Glutamatergic neuron (in vitro differentiated cells): ENCODE measurements at places on chromosomes 4 and X.

- DNase-seq, result no peak
These were observed 245.3 kb downstream of the HS3ST1 start for GRCh38 chr4:11183356-11183740.

GRCh38 chr4:107548211-107548905 is 171.7 kb downstream of the PAPSS1 start:
- DNase-seq, result no peak

GRCh38 chr4:128452415-128452814 is 164.8 kb upstream of the PGRMC2 start:
- no peak for DNase-seq

GRCh38 chr4:158020176-158020575 is 152.6 kb downstream of the GASK1B start:
- no peak for DNase-seq

DNA sequence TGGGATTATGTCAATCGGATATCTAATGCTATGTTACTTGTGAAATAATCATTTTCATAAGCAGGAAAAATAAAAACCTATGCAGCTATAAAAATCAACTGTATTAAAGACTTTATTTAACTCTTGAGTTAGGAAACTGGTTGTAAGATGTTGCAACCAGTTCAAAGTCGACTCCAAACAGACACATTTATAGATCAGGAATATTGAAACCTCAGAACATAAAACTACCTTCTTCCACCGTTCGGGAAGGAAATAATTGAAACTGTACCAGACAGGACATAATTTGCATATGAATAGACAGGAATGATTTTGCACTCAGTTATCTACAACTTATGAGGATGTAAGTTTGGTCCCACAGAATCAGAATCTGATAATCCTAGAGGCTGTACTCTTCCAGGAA is 181.8 kb upstream of the STS start:
- DNase-seq, result no peak

- no peak for DNase-seq
These were observed 91.2 kb downstream of the PLS3 start for GRCh38 chrX:115652221-115652620.

DNA sequence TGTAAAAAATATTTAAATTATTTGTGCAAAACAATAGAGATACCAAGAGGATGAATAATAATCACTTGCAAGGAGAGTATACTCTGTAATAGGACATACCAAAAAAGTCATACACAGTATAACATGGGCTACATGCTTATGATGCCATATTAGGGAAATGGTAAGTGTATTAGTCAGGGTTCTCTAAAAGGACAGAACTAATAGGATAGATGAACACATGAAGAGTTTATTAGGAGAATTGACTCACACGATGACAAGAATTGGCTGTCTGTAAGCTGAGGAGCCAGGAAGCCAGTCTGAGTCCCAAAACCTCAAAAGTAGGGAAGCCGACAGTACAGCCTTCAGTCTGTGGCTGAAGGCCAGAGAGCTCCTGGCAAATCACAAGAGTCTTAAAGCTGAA is 151.2 kb downstream of the DTHD1 start:
- DNase-seq, result no peak

DNA sequence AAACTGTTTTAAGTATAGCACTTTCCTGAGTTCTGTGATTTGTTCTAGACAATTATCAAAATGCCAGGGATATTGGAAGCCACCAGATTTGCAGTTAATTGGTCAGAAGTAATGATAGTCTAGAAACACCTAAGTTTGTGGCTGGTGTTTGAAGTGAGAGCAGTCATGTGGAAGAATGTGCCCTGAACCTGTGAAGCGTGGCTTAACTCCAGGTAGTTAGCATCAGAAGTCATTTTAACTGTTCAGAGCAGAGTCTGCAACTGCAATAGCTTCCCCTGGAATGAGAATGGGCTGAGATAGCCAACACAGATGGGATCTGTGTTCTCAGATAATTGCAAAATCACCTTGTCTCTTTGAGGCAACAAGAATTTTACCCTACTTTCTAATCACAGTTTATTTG is 255.1 kb upstream of the GK2 start:
- no peak for DNase-seq

GRCh38 chr4:40857956-40858355 is 108.2 kb downstream of the NSUN7 start:
- no peak for DNase-seq

DNA sequence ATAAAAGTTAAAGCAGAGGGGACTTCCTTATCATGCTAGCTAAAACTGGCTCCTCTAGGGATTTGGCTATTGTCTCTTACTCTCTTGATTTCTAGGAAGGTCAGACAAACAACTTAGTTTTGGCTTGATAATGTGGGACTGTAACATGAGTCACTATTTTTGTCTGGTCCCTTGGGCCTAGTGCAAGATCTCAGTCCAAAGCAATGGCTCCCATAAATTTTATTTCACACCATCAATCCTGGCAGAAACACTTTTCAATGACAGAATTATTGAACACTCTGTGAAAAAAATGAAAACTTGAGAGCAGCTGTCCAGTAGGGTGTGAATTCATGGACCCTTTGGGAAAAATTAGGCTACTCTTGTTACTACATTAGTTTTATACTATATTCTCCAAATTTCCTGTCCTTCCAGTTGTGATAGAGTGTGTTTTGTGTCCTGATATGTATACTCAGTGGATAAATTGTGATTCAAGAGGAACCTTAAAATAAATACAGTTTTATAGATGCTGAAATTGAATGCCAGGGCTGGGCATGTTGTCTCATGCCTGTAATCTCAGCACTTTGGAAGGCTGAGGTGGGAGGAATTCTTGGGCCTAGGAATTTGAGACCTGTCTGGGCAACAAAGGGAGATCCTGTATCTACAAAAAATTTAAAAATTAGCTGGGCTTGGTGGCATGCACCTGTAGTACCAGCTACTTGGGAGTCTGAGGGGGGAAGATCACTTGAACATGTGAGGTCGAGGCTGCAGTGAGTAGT is 10.8 kb upstream of the SNCA start:
- DNase-seq, result no peak

- DNase-seq, result no peak
These were observed 717 bp upstream of the WFS1 start for GRCh38 chr4:6268650-6269615.

DNA sequence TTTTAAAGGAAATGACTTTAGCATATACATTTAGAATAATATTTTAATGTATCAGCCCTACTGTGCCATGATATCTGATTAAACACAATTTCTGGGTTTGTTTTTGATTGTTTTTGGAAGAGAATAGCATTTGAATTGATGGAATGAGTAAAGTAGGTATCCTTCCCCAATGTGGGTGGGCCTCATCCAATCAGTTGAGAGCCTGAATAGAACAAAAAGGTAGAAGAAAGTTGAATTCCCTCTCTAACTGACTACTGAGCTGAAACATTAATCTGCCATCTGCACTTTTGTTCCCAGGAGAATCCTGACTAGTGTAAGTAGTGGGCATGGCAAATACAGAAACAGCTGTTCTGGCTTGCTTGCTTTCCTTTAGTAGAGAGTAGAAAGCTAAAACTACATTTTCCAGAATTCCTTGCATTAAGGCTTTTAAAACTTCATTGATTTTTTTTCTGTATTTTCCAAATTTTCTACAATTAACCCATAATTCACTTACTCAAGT is 9.7 kb upstream of the SEC24D start:
- DNase-seq, result no peak

- no peak for DNase-seq
These were observed 74.7 kb upstream of the GPM6B start for GRCh38 chrX:13891377-13892140.

DNA sequence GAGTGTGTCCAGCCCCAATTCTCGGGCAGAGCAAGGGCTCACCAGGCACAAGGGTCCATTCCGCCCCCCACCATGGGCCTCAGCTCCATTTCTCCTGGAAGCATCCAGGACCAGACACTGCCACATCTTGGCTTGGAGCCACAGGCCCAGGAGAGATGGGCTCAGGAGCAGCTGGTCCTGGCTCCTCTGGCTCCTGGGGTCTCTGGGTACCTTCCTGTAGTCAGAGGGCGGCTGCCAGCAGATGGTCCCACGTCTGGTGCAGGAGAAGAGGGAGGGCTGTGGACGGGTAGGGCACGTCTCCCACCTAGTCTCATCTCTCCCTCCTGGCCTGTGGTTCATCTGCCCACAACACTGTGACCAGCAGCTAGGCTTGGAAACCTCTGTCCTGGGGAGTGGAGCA is 8.0 kb downstream of the ATP2B3 start:
- peak; percentile 53 for DNase-seq

- DNase-seq, result no peak
These were observed 18.4 kb upstream of the NSUN7 start for GRCh38 chr4:40731361-40731760.

GRCh38 chrX:15202454-15203177 is 67.3 kb downstream of the ASB9 start:
- DNase-seq, result no peak

- DNase-seq, result no peak
These were observed 144.3 kb upstream of the PAQR3 start for GRCh38 chr4:79083406-79084010.

DNA sequence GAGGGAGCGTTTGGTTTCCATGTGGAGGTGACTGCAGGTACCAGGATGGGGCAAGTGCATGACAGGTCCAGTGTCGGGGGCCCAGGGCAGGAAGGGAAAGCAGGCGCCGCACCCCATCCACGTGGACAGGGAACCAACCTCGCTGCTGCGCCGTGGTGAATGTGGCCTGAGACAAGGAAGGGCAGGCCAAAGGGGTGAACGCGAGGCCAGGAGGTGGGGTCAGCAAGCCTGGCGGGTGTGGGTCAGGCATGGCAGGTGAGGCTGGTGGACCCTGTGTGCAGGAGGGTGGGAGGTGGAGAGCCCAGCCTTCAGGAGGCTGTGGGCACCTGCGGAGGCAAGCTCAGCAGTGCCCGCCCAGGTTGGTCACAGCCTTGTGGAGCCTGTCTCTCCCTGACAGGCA is 14.7 kb downstream of the SH3BP2 start:
- no peak for DNase-seq

GRCh38 chr4:165726831-165727230 is 146.2 kb upstream of the TLL1 start:
- DNase-seq, result no peak

GRCh38 chr4:174873931-174874330 is 44.2 kb upstream of the ADAM29 start:
- no peak for DNase-seq

DNA sequence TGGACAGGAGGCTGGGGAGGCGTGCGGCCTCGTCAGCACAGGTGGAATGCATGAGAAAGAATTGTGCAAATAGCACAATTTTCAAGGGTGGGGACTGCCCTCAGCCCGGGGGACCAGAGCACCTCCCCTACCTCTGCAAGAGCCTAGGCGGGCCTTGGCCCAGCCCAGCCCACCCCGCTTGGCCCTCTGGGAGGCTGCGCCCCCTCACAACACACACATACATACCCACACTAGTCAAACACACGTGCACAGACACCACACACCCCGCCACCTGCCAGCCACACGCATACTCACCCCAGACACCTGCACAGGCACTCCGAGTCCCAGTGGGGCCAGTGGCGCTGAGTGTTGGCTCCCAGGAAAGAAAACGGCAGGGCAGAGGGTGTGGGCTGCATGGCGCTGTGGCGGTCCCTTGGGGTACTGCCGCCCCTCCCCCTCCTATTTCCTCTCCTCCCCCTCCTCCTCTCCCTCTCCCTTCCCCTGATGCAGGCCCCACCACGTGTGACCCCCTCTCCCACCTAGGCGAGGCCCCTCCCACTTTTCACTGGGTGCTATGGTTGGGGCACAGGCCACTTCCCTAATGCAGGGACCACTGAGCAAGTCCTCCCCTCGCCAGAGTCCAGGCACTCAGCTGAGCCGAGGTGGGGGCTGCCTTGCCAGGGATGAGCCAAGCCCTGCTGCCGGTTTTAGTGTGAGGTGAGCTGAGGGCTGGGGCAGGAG is 84.5 kb downstream of the FAM53A start:
- peak; percentile 29 for DNase-seq

- DNase-seq, result no peak
These were observed 14.6 kb downstream of the ATP10D start for GRCh38 chr4:47499700-47500099.

DNA sequence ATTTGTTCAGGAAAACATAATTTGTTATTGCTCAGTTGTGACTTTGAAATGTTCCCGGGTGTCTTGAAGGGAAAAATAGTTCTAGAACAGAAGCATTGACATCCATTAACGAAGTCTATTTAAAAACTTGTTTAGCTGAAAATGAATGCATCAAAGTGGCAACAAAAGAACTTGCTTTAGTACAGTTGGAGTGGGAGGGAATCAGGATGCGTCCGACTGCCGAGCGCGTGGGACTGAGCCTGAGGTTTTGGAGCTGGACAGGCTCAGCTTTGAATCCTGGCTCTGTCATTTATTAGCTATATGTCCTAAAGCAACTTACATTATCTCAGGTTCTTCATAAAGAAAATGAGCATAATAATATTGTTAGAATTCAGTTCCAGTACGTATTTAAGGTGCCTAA is 9.0 kb upstream of the ERVMER34-1 start:
- no peak for DNase-seq

DNA sequence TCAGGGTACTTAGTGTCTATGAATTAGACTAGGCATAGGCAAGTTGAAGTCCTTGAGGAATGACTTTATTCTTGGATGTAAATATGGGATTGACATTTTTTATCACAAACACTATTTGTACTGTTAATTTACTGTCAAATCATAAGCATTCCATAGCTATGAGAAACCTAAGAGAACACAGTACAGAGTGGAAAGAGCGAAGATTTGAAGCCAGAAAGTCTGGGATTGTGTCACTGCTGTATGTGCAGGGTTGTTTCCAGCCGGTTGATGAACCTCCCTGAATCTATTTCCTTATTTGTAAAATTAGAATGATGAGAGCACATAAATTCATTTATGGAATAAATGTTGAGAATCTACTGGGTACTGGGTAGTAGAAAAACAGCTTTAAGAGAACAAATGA is 14.4 kb upstream of the KLHL5 start:
- no peak for DNase-seq

DNA sequence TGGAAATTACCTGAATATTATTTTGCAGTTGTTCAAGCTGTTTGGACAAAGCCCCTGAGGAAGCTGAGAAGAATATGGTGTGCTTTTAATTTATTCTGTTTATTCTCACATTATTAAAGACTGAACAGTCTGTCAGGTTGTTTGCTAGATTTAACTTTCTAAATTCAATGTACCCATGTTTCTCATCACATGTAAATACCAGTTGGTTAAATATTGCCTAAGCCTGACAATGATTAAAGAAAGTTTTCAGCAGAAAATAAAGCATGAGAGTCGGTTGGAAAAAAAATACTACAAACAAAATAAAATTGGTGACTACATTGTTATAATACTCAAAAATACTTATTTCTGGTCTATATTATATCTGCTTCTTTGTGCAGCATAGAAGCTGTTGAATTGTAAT is 1974.7 kb downstream of the ARAP2 start:
- no peak for DNase-seq

GRCh38 chrX:11666952-11667685 is 1.4 kb upstream of the ARHGAP6 start:
- DNase-seq, result no peak

- DNase-seq, result no peak
These were observed 95.9 kb downstream of the SYTL5 start for GRCh38 chrX:38102240-38102639.
